Activated T-helper 1 cell treated with anti-CD3 and anti-CD28 coated beads, Interleukin-12 subunit alpha, Interleukin-12 subunit beta, Interleukin-2, Interleukin-4 antibody, amounts not matched to agents 30 ng/mL and 10 ng/mL and 1 ng/mL, durations not matched to agents 14 hours and 24 hours and 36 hours (primary cell): ENCODE measurements at places on chromosomes 3 and 15.

DNA sequence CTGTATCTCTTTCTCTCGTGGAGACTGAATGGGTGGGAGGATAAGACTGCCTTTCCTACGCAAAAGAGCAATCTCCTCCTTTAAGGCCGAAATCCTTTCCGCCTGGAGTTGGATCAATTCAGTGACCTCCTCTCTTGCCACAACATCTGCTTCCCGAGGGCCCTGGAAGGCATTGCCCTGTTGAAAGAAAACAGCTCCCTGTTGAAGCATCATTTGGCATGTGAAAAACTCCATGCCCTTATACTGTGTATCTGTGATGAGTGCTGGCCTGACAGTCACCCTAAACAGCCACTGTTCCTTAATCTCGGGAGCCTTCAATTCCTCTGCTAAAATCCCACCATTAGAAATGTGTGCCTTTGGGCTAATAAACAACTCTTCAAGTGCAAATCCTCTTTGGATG lies 80.2 kb downstream of the BOC start:
- no peaks in the 10 kb centered on the region for H3K36me3 ChIP-seq
- no peak for DNase-seq
- H3K4me1 ChIP-seq, result peaks cover 6% of the 10 kb centered on the region
- H3K27me3 ChIP-seq, result peaks cover 2% of the 10 kb centered on the region

GRCh38 chr3:39095778-39096177 lies 11.6 kb downstream of the GORASP1 start:
- H3K27ac ChIP-seq, result no peak overlapping the region
- H3K36me3 ChIP-seq, result peaks cover 37% of the 10 kb centered on the region
- no peak for DNase-seq
- H3K4me3 ChIP-seq, result no peak overlapping the region

DNA sequence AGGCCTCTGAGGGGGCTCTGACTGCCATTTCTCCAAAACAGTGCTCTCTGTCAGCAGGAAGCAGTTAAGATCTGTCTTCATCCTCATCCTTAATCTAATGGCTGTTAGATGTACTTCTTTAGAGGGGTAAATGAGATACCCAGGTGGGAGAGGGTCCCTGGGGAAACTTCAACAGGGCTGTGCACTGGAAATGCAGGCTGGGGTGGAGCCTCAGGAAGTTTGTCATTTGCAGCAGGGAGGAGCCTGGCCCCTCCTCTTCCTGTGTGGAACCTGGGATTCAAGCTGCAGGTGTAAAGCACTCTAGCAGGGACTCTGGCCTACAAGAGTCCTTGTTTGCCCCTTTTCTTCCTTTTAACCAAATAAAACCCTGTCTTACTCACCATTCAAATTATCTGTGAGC lies 1173.6 kb downstream of the OTOL1 start:
- no peak for DNase-seq
- H3K27ac ChIP-seq, result no peak overlapping the region
- H3K4me3 ChIP-seq, result no peak overlapping the region
- no peaks in the 10 kb centered on the region for H3K36me3 ChIP-seq
- H3K27me3 ChIP-seq, result no peaks in the 10 kb centered on the region

DNA sequence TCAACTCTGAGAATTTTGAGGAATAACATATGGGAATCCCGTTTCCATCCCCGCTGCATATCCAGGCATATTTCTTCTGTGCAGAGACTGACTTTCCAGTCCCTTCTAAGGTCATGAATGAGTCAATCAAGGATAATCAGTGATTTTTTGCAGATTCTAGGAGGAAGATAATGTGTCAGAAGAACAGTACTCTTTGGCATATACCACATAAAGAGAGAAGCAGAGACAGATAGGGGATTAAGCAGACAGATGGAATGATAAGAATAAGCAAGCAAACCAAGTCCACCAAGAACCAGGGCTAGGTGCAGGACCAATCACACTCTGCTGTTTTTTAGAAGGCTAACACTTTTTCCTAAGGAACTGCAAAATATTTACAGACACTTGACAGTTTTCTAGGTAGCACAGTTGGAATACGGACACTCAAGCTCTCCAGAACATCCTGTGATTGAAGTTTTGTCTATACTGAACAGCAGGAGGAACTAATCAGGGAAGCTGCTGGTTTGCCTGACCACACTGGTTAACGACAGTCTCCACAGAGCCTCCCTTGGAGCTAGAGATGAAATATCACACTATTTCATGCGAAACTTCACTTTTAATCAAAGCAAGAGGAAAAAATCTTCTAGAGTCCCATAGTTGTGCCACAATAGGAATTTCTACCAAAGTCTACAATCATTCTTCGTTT lies 450.0 kb upstream of the KCNMB2 start:
- H3K27ac ChIP-seq, result no peak overlapping the region
- no peak for DNase-seq
- no peaks in the 10 kb centered on the region for H3K27me3 ChIP-seq
- H3K4me3 ChIP-seq, result no peak overlapping the region
- peaks cover 13% of the 10 kb centered on the region for H3K4me1 ChIP-seq
